Activated T-helper 1 cell treated with anti-CD3 and anti-CD28 coated beads, Interleukin-12 subunit alpha, Interleukin-12 subunit beta, Interleukin-2, Interleukin-4 antibody, amounts not matched to agents 30 ng/mL and 10 ng/mL and 1 ng/mL, durations not matched to agents 14 hours and 24 hours and 36 hours (primary cell): ENCODE measurements at places on chromosomes 16 and 17. TPM values are rescaled to one million over a fixed set of nuclear protein-coding genes. Genes with fewer than 3 reads are reported as not detected.

TNRC6C gene
- total RNA-seq = 15.5 and 19.6 TPM in 2 replicates

CHP2 gene
- total RNA-seq = not detected in 2 replicates

GRCh38 chr17:28335959-28336871 lies 654 bp downstream of the TNFAIP1 start:
- DNase-seq = no peak

DNA sequence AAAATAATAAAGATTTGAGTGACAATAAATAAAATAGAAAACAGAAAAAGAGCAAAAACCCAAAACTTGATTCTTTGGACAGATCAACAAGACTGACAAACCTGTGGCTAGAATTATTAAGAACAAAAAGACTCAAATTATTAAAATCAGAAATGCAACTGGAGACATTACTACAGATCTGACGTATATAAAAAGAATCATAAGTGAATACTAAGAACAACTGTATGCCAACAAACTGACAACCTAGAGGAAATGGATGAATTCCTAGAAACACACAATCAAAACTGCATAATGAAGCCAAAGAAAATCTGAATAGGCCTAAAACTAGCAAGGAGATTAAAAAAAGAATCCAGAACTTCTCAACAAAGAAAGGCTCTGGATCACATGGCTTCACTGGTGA lies 47.4 kb downstream of the NETO2 start:
- no peak for DNase-seq

DNA sequence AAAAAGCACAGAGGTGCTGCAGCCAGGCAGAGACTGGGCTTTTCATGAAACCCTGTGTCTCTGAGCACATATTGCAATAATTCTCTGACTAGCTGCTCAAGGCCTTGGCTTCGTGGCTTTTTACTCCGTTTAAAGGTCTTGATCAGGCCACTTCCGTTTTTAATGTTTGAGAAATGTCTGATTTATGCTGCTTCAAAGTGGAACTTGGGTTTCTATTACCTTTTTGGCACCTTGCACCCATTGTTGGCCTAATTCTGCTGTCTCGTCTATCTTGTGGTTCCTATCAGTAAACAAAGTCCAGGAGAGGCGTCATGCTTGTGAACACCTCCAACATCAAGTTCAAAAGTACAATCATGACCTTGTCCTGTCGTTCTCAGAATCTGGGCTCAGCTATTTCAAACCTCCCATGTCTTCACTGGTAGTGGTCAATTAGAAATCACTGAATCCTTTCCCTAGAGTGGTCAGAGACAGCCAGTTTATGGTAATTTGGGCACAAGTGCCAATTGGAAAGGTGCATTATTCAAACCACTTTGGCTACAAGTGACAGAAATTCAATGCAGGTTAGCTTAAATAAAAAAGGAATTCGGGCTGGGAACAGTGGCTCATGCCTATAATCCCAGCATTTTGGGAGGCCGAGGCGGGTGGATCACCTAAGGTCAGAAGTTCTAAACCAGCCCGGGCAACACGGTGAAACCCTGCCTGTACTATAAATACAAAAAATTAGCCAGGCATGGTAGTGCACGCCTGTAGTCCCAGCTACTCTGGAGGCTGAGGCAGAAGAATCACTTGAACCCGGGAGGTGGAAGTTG lies 33.3 kb upstream of the METTL9 start:
- DNase-seq = no peak

AARSD1 gene
- total RNA-seq = 78.2 and 85.5 TPM in 2 replicates

MYO15A gene
- 0.31 and 0.34 TPM in 2 replicates for total RNA-seq

GRCh38 chr17:54426296-54426886 lies 474.3 kb upstream of the TOM1L1 start:
- DNase-seq = no peak

CALB2 gene
- total RNA-seq = not detected in 2 replicates

TNFSF13 gene
- 2.2 and 3.3 TPM in 2 replicates for total RNA-seq

DNA sequence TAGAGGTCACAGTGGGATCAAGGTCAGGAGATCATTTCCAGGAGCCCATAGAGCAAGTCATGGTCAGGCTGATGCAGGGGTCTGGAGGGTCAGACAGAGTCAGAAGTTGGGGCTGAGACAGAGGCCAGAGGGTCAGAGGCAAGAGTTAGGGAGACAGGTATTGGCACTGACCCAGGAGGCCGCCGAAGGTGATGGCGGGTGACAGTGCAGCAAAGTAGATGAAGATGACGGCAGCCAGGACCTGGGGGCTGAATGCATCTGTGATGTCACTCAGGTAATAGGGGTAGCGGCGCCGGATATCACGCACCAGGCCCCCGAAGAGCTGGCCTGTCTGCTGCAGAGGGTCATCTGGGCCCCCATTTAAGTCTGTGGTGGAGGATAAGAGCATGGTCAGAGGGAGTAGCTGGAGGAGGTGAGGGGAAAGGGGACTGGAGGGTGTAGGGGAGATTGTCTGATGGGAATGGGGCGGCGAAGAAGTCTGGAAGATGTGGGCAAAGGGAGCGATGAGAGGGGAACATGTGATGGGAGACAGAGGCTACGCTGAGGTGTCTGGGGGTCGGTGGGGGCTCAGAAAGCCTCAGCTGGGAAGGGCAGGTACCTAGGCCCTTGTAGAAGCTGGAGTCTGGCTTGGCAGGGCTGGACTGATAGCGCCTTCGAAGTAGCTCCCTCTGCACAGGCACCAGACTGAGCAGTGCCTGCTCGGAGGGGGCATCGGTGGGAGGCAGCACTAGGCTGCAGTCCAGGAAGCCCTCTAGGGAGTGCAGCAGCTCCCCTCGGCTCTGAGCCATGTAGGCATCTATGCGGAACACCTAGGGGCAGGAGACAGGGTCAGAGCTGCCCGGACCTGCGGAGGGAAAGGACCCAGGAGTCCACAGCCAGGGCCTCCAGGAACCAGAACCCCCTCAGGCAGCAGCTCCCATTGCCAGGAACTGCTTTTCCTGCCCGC lies 9.8 kb downstream of the SLC4A1 start:
- no peak for DNase-seq

- DNase-seq = no peak
Observed at GRCh38 chr17:11551442-11551841, 46.8 kb upstream of the DNAH9 start.

KRTAP4-3 gene
- total RNA-seq = not detected in 2 replicates

DNA sequence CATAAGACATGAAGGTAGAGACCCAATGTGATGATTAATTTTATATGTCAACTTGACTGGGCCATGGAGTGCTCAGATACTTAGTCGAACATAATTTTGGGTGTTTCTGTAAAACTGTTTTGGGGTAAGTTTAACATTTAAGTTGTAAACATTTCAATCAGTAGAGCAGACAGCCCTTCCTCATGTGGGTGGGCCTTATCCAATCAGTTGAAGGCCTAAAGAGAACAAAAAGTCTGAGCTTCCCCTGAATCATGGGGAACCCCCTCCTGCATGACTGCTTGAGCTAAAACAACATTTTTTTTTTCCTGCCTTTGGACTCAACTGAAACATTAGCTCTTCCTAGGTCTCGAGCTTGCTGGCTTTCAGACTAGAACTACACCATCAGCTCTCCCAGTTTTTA lies 327.3 kb upstream of the SOX9 start:
- no peak for DNase-seq

KRTAP2-3 gene
- not detected in 2 replicates for total RNA-seq

DNA sequence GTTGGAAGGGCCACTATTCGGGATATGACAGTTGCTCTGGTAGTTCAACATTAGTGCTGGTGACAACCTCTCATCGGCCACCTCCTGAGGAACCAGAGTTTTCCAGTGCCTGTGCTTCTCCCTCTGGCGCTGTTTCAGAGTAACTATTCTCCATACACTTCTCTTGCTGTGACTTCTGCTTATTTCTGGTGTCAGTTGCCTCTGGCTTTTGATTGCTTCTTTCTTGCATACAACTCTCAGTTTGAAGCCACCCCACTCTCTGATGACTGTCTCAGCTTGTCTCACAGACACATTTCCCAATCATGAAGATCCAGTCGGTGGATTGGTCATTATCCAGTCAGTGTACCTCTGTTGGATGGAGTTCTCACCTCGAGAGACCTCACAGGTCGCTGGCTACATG lies 3.4 kb upstream of the TM4SF5 start:
- no peak for DNase-seq

- DNase-seq = no peak
Observed at GRCh38 chr16:27511657-27512448, 37.9 kb downstream of the GTF3C1 start.

- DNase-seq = no peak
Observed at GRCh38 chr16:24077292-24077691, 178.8 kb upstream of the CACNG3 start.

GRCh38 chr16:10485698-10486382 lies 94.6 kb downstream of the EMP2 start:
- no peak for DNase-seq

WDR81 gene
- total RNA-seq = 21.6 and 21.9 TPM in 2 replicates

KDM8 gene
- total RNA-seq = 12.5 and 14.5 TPM in 2 replicates

CES5A gene
- total RNA-seq = not detected in 2 replicates

DNA sequence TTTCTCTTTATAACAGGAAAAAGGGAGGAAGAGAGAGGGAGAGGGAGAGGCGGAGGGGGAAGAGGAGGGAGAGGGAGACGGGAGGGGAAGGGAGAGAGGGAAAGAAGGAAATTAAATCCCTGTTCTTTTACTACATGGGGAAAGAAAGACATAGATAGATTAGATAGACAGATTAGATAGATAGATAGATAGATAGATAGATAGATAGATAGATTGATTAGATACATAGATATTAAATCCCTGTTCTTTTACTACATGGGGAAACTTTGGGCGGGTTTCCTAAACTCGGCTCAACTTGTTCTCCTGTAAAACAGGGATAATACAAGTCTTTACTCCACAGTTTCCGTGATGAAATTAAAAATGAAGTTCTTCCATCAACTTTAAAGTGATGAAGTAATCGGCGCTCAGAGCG lies 661 bp downstream of the RFWD3 start:
- no peak for DNase-seq

DNA sequence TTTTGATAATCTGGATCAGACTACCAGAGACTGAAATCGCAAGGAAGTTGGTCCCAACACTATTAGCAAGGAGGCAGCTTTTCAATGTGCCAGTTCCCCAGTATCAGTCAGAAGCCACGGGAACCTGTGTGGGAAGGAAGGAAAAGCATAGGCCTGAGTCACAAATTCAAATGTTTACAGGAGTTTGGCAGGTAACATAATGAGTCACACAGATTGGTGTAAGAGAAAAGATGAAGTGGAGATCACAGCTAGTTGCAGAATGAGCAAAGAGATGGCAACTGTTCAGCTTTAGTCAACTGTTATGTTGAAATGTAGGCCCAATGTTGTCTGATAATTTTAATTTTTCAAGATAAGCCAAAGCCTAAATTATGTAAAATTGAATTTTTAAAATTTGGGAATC lies 28.1 kb upstream of the ITGA2B start:
- DNase-seq = no peak

DNA sequence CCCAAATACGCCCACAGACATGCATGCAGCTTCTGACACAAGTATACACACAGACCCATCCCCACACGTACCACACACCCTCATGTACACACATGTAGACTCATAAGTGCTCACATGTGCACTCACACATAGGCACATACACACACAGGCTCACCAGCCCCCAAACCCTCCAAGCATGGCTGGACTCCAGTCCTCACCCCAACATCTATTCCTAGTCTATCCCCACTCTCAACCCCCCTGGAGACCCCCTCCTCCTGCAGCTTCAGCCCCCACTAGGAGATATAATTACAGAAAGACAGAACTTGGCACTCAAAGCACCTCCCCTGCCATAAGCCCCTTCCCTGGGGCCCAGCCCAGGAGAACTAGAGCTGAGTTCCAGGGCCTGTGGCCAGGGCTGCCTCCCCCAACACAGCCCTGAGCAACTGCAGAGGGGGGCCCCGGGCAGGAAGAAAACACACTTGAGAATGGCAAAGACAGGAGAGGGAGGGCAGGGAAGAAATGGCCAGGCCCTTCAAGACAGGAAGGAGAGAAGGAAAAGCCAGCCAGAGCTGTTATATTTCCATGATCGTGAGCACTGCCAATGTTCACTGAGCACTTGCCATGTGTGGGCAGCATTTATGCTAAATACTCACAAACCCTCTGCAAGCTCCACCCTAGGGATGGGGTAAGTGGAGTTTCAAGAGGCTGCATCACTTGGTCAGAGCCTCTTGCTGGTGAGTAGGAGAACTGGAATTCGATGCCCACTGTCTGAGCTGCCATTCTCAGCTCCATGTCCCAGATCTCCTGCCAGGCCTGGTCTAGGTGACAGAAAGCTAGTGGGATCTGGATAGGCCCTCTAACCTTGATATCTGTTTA lies 224.5 kb downstream of the ZNF423 start:
- no peak for DNase-seq

- peak; percentile 9 for DNase-seq
Observed at GRCh38 chr16:54286366-54287130, at the start of gene IRX3. Gene IRX3 (minus strand): TSS chr16:54286787. CDS start chr16:54286050, 737 bp downstream.
